Midbrain (tissue), 1 donor: ENCODE measurements at places on chromosomes 3 and 15.

- peak; percentile 58 for DNase-seq
Measured at GRCh38 chr3:64687781-64688604, at the start of gene ADAMTS9. Gene ADAMTS9 (minus strand): TSS chr3:64688000. CDS start chr3:64687657, 343 bp downstream.

- no peak for DNase-seq
Measured at GRCh38 chr3:77605865-77606264, 566.0 kb downstream of the ROBO2 start.

GRCh38 chr3:157130467-157131251, 29.3 kb downstream of the CCNL1 start:
- peak; percentile 36 for DNase-seq

- DNase-seq = no peak
Measured at GRCh38 chr15:98651036-98651481, 2.7 kb downstream of the IGF1R start.

GRCh38 chr3:185988080-185988815, 50.4 kb upstream of the TRA2B start:
- no peak for DNase-seq

- DNase-seq = no peak
Measured at GRCh38 chr3:38148311-38148882, 9.9 kb downstream of the MYD88 start.

- no peak for DNase-seq
Measured at GRCh38 chr15:65420975-65421359, 1.8 kb downstream of the IGDCC4 start.

DNA sequence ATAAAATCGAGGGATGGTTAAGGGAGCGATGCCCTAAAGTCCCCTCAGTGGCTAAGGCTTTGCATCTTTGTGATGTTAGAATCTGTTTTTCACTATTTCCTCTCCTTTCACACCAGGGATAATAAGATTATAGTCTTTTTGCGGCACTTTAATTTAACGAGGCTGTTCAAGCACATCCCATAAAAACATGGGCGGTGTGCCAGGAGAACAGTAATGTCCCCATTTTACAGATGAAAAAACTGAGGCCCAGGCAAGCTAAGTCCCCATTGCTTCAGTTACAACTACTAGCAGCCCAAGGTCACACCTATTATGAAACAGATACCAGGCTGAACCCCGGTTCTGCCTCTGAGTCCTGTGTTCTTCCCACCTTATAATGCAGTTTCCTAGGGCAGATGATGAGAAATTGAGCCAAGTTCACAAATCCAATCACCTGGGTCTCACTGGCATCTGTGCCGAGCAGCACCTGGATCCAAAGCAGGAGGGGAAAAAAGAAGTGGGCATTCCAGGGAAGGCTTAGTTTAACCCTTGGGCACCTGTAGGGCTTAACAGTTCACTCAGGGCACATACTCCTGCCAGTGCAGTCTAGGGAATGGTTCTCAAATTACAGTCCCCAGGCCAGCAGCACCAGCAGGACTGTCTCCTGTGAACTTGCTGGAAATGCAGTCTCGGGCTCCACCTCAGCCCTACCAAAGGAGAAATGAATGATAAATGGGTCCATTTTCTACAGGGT, 169.3 kb downstream of the RAB11A start:
- no peak for DNase-seq

DNA sequence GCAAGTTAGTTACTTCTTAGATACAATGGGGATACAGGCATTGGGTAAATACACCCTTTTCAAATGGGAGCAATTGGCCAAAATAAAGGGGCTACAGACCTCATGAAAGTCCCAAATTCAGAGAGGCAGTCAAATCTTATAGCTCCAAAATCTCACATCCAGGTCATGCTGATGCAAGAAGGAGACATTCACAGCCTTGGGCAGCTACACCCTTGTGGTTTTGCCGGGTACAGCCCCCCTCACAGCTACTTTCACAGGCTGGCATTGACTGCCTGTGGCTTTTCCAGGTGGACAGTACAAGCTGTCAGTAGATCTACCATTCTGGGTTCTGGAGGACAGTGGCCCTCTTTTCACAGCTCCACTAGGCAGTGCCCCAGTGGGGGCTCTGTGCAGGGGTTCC, 17.5 kb upstream of the PLSCR1 start:
- no peak for DNase-seq

GRCh38 chr3:123371426-123371825, 77.5 kb downstream of the ADCY5 start:
- DNase-seq = no peak

DNA sequence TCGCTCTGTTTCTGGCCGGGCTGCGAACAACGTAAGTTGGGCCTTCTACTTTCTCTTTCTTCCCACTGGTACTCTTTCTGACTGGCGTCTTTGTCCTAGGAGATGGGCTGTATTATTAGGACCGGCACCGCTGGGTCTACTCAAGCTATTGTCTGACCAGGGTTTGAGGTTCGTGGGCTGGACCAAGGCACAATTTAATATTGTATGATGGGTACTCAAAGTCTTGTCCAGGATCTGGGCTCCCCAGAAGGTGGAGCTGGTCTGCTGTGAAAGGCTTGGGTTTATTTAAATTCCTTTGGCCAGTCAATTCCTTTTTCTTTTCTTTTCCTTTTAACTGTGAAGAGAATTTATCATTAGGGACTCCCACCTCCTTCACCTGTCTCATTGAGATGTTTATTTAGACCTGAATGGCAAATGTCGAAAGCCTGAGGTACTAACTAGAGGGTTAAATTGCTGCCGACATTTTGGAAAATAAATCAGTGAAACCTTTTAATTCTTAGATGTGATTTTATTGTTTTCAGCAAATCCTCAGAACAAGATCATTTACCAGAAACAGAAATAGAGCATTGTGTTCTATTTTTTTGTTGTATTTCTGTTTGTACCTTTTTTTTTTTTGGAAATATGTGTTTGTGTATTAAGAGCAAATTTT, 410 bp downstream of the LRRC49 start:
- no peak for DNase-seq

GRCh38 chr3:132268956-132269355, 48.3 kb upstream of the ACP3 start:
- no peak for DNase-seq

GRCh38 chr3:58141766-58142345, 68.9 kb downstream of the DNASE1L3 start:
- no peak for DNase-seq

GRCh38 chr3:178562947-178563232, 26.7 kb downstream of the KCNMB2 start:
- no peak for DNase-seq

GRCh38 chr15:49225572-49226281, 55.7 kb downstream of the GALK2 start:
- no peak for DNase-seq

DNA sequence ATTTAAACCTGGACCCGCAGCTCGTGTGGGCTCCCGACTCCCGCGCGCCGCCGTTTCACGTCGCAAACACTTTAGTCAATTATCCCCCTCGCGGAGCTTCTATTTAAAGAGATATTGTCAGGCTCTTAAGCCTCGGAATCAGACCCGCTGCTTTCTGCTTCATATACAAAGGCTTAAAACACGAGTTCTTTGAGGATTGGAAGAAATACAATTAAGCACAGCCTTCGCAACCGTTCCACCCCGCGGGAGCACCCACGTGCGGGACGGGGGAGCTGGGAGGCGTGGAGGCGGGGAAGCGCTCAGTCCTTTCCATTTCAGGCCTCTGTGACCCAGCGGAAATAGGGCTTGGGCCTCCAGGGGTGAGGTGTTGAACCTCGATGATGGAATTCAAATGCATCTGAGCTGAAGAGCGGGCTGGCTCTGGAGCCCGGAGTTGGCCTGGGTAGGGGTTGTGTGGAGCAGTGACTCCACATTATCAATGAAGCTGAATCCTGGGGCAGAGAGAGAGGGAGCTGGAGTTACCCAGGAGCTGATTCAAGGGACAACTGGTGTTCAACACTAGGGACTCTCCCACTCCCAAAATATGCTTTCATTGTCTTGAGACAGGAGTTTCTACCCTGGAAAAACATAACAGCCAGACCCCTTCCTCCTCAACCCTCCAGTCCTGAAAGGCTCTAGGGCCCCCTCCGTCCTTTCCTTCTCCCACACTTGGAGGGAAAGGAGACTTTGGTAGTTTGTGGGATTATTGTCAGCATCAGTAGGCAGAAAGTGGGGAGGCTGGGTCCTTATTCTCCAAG, 2.4 kb downstream of the ANKRD63 start:
- no peak for DNase-seq

GRCh38 chr3:31004025-31004678, 109.7 kb upstream of the GADL1 start:
- DNase-seq = no peak

GRCh38 chr3:109642025-109642424, 304.7 kb upstream of the DPPA4 start:
- no peak for DNase-seq

DNA sequence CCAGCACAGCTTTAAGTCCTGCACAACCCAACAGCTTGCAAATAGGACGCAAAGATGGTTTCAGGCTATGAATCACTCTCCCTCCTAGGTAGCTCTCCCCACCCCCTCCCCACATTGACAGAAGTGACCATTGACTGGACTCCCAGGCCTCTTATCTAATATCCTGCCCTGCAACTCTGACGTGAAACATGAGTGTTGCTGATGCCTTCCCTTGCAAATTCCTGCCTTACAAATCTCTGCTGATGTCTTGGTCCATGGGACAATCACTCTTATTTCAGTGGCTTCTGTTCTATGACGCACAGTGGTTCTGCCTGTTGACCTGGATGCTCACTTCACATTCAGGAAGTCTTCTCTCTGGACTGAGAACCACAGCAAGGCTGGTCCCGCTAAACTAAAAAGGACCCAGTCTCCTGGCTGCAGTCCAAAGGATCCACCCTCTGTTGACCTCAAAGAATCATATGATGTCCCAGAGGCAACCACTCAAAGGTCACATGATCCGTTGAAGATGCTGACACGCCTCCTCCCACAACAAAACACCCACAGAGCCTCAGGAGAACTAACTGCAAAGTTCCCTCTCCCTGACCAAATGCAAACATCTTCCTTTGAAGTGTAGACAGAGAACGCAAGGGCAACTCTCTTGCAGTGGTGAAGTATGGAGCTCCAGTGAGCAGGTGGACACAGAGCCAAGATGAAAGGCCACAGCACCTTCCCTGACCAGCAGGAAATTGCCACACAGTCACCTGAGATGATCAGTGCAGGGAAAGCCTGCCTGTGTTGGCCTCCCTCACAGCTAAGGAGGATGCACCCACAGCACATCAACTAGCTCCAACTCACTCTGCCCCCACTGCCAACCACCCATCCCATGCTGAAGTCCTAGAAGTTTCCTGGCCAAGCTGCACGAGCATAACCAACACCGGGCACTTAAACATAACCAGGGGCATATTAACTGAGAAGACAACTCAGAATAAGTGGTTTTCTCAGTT, 112.3 kb downstream of the ADAMTS17 start:
- DNase-seq = no peak

- no peak for DNase-seq
Measured at GRCh38 chr15:80856400-80856799, 77.2 kb downstream of the CEMIP start.

GRCh38 chr3:149339931-149340309, 6.5 kb upstream of the TM4SF18 start:
- no peak for DNase-seq

DNA sequence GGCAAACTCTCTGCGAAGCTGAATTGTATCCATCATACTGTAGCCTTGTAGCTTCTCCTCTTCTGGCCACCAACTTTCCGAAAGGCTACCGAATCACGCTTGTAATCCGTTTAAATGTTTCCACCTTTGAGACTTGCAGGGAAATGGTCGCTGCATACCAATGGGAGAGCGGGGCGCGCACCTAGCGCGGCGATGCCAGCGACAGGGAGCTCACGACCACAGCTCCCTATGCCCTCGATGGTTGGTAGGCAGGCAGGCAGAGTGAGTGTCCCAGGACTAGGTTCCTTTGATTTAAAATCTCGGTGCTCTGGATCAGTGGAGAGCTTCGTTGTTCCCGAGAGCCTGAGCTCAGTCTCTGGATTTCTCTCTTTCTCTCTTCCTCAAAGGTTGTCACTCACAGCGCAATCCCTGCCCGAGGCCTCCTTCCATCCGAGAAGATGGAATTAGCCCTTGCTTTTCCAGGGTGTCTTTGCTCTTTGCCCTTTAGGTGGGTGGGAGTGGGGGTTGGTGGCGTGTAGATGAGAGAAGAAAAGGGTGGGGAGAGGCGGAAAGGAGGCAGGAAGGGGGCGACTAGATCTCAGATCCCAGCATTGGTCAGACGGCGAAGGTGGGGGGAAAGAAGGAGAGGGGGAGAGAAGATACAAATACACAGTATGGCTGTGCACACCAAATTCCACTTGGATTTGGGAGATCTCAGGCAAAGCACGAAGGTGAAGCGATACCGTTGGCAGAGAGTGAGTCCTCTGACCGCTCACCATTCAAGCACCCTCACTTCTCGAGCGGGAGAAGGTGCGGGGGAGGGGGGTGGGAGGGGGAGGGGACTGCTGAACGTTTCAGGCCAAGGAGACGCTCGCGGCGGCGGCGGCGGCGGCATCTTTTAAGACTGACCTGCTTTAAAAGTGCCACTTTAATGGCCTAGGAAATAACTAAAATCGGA, at the start of gene SLITRK3:
TSS of gene SLITRK3 (minus strand) at position 745 of the 937 bp plus-strand sequence. CDS start 5,554 bp downstream, outside the sequence.
- DNase-seq = peak; percentile 26

- no peak for DNase-seq
Measured at GRCh38 chr3:13417166-13417947, 2.8 kb downstream of the NUP210 start.

GRCh38 chr3:182810574-182811268, 17.4 kb downstream of the ATP11B start:
- DNase-seq = no peak

DNA sequence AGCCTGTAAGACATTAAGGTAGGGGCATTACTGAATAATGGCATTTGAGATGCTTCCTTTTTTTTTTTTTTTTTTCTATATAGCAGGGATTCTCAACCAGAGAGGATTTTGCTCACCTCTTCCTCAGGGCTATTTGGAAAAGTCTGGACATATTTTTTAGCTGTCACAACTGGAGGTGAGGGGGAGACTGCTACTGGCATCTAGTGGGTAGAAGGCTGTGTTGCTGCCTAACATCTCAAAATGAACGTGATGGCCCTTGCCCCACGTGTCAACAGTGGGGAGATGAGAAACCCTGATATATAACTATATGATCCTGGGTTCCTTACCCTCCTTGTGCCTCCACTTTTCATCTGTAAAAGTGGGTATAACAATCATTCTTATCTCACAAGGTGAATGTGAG, 71.9 kb downstream of the CADPS start:
- DNase-seq = no peak

DNA sequence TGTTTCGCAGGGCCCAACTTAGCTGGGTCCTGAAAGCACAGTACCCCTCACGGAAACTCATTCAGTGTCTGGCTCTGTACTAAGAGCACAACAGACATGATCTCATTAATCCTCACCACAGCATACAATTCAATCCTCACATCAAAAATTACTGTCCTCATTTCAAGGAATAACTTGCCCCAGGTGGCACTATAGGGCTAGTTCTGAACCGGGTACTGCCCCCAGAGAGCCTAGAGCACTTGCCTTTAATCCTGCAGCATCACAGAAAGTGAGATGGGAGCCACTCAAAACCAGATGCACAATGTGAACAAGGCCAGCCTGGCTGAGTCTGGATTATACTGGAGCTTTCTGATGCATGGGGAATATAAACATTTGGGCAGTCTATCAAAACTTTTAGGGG, 122.6 kb downstream of the OSBPL10 start:
- DNase-seq = no peak

- no peak for DNase-seq
Measured at GRCh38 chr15:58362262-58362922, 69.4 kb upstream of the LIPC start.

DNA sequence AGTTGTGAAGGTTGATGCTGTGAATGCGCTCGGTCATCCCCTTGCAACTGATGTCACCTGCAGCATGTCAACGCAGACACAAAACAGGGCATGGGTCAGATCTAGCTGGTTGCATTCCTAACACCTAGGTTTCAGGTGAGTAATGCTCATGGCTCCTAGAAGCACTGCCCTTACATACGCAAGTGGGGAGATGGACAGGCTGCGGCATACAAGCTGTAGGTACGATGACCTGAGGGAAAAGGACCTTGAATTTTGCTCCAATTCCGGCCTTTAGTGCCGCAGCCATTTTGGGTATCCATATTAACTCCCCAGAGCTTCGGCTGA, 58.0 kb downstream of the TIGIT start:
- DNase-seq = no peak
